ENCODE measurements at places on chromosomes 6 and 20.
A peak's percentile ranks its signal among the peaks of the same experiment; 100 is the strongest.

- DNase-seq, result no peak
Measured at GRCh38 chr6:1376653-1377052, 12.7 kb upstream of the FOXF2 start.

- DNase-seq, result no peak
Measured at GRCh38 chr20:60286764-60287163, 328.5 kb downstream of the CDH26 start.

DNA sequence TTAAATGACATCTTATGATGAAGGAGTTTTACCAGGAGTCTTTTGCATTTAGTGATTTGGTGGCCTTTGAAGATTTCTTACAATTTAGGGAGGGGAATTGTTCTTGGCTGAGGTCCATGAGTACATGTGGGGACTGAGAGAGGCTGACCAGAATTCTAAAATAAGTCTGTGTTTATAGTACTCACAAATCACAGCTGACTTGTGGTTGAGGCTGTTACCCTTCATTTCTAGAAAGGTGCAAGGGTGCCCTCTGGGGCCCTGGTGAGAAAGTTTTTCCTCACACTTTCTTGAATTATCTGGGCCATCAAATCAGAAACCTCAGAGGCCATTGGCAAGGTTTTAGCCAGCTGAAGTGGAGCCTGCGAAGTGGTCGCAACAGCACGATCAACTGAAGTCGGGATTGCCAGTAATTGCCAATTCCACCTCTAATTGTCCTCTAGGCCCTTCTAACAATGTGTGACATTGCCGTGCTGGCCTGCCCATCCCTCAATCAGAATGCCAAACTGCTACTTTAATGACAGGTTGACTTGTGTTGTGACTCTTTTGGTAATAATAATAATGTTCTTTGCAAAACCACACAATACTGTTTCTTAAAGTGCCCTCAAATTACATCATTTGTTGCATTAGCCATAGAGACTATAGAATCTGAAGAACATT is 221.6 kb downstream of the OGFRL1 start:
- DNase-seq, result peak; percentile 75

DNA sequence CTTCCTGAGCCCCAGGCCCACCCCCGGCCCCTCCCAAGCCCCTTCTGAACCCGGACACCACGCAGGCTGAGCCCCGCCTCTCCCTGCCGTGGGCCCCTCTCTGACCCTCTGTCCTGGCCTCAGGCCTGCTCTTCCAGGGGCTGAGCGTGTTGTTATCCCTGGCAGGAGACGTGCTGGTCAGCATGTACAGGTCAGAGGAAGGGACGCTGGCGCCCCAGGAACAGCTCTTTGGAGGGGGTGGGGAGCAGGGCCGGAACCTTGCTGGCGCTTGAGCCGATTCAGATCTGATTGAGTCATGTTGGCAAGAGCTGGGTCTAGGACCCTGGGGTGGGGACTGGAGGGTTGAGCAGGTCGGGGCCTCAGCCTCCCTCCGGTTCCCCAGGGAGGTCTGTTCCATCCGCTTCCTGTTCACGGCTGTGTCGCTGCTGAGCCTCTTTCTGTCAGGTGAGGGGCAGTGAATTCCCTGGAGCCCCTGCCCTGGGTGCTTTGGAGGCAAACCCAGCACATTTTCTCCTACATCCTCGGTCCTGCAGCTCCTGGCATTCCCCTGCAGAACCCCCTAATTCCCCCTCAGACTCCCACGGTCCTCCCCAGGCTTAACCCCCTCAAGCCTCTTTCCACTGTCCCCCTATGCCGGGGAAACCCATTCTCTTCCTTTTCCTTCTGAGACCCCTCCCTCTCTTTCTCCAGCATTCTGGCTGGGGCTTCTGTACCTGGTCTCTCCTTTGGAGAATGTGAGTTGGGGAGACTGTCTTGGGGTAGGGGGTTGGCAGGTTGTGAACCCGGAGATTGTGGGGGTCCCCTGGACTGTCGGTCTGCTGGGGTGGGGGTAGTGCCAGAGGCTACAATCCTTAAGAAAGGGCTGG is 2.0 kb downstream of the SPAG4 start:
- no peak for DNase-seq

- DNase-seq, result no peak
Measured at GRCh38 chr6:119384444-119384843, 34.9 kb upstream of the MAN1A1 start.

GRCh38 chr6:107658920-107659865 is 164.9 kb downstream of the SCML4 start:
- DNase-seq, result no peak

GRCh38 chr6:3094815-3095214 is 23.7 kb upstream of the BPHL start:
- no peak for DNase-seq

DNA sequence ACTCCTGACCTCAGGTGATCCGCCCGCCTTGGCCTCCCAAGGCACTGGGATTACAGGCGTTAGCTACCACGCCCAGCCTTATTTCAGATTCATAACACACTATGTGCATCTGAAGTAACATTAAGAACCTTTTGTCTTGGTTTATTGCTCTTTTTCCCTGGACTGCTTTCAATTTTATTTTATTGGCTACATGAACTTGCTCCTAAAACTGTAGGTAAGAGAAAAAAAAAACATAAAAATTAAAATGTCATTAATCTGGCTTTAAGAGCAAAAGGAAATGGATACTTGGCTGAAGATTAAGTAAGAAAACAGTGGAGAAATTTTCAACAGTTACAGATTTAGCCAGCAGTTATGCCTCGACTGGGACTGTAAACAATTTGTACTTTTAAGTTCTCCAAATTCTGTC is 62.5 kb downstream of the GJA1 start:
- no peak for DNase-seq

DNA sequence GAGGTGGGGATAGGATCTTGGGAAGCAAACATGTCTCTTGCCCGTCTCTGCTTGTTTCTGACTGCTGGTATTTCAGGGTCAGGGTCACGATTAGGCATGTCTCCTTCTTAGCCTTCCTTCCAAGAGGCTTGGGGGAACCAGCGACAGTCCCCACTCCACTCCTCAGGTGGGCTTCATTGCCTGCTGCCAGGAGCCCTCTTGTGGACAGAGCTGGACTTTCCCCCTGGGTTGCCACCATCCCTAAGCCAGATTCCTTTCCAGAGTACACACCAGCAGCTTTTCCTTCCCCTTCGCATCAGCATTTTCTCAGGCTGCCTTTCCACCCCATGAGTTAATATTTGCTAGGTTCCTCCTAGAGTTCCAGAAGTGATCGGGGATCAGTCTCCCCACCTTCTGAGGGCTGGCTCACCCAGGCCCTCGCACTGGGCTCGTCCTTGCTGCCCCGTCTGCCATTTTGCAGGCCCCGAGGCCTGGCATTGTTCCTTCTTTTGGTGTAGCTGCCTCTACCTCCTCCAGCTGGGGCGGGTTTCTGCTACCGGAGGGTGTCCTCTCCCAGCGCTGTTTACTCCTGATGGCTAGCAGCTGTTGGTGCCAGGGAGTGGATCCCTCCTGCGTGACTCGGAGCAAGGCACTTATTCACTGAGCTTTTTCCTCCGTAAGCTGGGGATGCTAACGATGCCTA is 8.8 kb upstream of the C20orf144 start:
- peak; percentile 69 for DNase-seq

DNA sequence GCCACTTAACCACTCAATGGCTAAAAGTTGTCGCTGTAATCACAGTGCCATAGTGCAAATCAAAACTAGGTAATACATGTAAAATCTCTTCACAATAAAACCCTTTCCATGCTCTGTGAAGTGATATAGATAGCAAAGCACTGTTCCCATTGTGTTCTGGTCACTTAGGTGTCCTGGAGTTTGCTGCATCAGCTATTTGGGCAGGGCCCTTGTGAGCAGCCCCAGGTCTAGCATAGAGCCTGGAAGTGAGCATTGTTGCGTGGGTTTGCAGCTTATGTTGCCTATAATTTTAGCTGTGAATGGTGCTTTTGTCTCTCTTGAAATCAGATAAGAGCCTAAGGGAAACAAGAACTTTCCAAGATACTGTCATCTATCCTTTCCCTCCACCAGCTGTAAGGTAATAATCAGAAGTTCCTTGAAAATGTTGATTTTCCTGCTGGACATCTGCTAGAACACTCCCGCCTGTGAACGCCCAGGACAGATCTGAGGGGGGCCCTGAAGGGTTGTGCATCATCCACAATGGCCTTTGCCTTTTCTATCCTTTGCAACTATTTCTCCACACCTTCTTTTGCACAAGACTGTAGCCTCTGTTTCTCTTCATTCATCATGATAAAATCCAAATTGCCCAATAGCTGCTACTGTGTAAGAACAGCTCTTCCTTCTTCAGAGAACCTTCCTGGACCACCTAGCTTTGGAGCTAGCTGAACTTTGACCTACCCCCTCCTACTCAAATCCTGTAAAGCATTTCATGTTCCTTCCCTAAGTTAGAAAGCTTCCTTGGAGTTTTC is 57.0 kb downstream of the TNFAIP3 start:
- DNase-seq, result no peak

DNA sequence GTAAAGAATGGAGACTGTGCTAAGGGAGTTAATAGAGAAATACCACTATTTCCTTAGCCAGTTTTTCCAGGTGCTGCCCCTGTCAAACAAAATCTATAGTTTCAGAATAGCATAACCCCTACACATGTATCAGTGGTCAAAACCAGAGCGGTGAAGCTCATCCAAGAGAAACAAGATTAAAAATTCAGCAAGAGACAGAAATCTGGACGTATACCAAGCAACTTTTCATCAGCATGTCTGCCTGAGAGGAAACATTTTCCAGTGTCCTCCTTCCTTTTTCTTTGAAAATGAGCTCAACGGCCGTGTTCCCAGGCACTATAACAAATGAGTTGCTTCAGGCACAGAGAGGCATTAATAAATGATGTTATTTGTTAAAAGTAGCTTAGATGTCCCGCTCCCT is 416.5 kb downstream of the BCKDHB start:
- DNase-seq, result no peak

GRCh38 chr6:8627085-8627861 is 191.9 kb upstream of the SLC35B3 start:
- no peak for DNase-seq

- DNase-seq, result no peak
Measured at GRCh38 chr20:4959592-4959991, 41.7 kb downstream of the SLC23A2 start.

- DNase-seq, result no peak
Measured at GRCh38 chr6:11639376-11640235, 102.1 kb downstream of the TMEM170B start.

- no peak for DNase-seq
Measured at GRCh38 chr6:36607683-36608386, 13.7 kb downstream of the SRSF3 start.

DNA sequence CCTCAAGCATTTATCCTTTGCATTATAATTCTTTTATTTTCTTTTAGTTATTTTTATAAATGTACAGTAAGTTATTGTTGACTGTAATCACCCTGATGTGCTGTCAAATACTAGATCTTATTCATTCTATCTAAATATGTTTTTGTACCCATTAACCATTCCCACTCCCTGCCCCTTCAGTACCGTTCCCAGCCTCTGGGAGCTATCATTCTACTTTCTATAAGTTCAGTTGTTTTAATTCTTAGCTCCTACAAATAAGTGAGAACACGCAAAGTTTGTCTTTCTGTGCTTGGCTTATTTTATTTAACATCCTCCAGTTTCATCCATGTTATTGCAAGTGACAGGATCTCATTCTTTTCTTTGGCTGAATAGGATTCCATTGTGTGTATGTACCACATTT is 12.5 kb upstream of the ERVFRD-1 start:
- no peak for DNase-seq

DNA sequence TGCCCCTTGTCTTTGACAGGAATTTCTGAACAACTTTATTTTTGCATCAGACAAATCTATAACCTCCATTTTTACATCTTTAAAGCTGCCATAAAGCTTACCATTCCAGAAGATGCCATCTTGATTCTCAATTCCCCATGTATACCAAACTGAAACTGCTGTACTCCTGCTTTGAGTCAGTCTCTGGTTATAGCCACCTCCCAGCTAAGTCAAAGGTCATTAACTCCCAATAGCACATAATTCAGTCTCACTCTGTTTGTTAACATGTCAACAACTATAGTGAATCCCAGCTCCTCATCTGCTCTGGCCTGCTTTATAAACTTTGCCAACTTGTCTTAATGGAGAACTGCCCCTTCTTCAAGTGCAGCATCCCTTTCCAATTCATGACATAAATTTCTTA is 343.6 kb downstream of the FRK start:
- no peak for DNase-seq

- DNase-seq, result no peak
Measured at GRCh38 chr6:150898399-150899170, 33.1 kb downstream of the MTHFD1L start.

DNA sequence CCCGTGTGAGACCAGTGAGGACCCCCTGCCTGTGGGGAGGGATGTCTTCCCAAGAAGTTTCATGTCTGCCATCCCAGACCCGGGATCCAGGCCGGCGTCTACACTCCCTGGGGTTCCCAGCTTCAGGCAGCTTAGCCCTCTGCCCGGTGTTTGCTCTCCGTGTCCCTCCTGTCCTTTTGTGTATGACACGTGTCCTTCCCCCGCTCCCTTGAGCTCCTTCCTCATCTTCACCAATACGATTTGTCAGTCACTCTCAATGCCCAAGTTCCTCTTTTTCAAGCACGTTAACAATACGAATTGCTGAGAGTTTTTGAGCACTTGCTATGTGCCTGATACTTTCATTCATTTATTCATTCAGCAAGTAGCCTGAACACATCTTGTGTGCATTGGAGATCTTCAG is 115.6 kb upstream of the PTPN1 start:
- DNase-seq, result peak; percentile 47

- no peak for DNase-seq
Measured at GRCh38 chr6:52532457-52532856, 44.4 kb downstream of the TRAM2 start.

GRCh38 chr6:30548375-30548774 is 7.9 kb downstream of the GNL1 start:
- DNase-seq, result no peak

GRCh38 chr6:79047072-79047471 is 31.0 kb downstream of the PHIP start:
- no peak for DNase-seq

DNA sequence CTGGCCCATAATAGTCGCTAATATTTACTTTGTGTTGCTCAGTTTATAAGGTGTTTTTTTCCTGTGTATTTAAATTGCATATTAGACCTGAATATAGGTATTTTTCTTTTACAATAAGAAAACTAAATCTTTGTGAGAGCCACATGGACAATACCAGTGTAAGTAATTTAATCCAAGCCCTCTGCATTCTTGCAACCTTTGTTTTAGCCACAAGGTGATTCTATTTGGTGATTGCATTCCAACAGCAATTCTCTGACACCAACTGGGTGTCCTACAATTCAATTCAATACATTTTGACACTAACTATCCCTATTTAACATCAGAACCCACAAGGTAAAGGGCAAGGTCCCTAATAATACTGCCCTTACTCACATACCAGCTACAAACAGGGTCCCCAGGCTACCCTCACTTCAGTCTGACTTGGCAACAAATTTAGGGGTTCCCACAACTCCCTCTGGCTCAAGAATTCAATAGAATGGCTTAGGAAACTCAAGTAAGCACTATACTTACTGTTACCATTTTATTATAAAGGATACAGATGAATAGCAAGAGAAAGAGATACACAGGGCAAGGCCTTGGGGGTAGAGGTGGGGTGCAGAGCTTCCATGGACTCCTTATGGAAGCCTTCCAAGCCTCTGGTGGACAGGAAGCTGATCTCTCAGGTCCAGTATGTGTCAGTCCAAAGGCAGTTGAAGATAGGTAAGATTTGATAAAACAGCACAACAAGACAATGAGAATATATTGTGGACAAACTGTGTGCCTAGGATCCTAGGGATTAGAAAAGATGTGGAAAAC is 169.3 kb downstream of the CD83 start:
- no peak for DNase-seq

- no peak for DNase-seq
Measured at GRCh38 chr20:24991897-24992486, 559 bp downstream of the APMAP start.

- DNase-seq, result no peak
Measured at GRCh38 chr20:56418385-56418861, 6.4 kb downstream of the CASS4 start.

GRCh38 chr6:125818772-125819260 is 28.1 kb downstream of the NCOA7 start:
- no peak for DNase-seq

Data from pons (tissue), 1 donor.